Suppressor macrophage (primary cell): ENCODE measurements at places on chromosomes 3 and 15.
A peak's percentile ranks its signal among the peaks of the same experiment; 100 is the strongest.

GRCh38 chr15:38864827-38865581 is 300.4 kb upstream of the RASGRP1 start:
- peak; percentile 36 for DNase-seq

GRCh38 chr3:37885814-37886213 is 24.1 kb downstream of the CTDSPL start:
- no peak for DNase-seq

GRCh38 chr3:9238276-9238675 is 11.2 kb downstream of the SRGAP3 start:
- no peak for DNase-seq

DNA sequence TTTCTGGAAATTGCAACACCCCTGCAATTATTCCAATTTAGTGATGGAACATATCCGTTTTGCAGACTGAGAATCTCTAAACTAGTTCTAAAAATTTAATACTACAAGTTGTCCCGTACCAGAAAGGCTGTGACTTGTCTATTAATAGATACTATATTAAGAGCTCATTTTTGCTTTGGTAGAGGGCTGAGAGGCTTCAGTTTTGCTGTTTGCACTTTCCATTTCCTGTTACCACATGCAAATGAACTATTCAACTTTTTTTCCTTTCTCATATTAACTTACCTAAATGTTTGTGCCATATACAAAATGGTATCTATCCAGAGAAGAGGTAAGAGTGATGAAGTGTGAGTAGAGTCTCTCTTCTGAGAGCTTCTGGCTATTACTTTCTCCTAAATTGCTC is 101.5 kb upstream of the CRBN start:
- no peak for DNase-seq

DNA sequence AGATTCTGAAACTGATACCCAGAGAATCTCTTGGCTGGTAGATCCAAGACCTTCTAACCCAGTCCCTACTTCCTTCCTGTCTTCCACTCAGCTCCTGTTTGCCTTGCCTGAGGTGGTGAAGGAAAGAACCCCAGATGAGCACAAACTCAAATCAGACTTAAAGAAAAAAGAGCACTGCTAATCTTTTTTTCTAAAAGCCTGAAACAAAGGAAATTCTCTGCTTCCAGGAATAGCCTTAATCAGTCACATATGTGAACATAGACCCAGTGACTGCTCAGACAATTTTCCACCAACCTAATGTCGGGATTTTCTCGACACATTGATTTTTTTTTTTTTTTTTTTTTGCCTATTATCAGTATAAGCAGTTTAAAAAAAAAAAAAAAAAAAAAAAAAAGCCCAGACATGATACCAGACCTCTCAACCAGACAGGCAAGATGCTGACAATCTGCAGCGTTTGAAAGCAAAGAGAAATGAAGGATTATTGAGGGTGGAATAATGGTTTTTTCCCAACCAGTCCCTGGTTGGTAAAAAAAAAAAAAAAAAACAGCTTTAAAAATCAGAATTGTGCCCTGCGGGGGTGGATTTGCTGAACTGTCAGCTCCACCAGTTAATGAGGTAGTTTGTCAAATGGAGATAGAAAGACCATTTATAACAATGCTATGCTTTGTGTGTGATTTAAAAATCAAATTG is 256.8 kb upstream of the RARB start:
- DNase-seq, result no peak

DNA sequence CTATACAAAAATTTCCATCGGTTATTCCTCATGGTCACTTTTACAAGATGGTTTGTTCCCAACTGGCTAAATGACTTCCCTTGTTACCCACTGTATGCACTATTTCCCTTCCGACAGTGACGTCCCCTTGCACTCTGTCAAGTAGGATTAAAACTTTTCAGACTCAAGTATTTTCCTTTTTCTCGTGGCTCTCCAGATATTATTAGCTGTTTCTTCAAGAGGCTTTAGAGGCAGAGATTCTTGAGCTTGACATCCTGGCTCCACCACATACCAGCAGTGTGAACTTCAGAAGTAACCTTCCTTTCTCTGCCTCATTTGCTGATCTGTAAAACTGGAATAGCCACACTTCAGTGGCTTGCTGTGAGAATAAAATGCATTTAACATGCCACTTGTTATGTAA is 14.0 kb downstream of the CSNK1G1 start:
- no peak for DNase-seq

GRCh38 chr15:73931441-73931840 is 5.2 kb downstream of the LOXL1 start:
- no peak for DNase-seq

DNA sequence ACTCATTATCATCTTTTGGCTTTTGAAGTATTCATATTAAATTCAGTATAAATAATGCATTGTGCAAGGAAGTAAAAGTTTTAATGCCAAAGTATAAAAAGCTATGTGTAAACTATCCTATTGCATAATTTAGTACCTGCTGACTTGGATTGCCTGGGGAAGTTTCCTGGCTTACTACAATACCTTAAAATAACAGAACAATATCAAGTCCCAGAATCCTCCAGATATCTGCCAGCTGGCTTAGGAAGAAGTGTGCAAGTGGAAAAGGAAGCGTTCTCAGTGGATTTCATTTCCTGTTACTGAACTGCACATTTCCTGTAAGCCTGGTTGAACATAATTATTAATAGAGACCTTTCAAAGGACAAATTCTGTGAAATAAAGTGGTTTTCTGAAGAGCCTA is 236.7 kb downstream of the ADAMTSL3 start:
- no peak for DNase-seq

DNA sequence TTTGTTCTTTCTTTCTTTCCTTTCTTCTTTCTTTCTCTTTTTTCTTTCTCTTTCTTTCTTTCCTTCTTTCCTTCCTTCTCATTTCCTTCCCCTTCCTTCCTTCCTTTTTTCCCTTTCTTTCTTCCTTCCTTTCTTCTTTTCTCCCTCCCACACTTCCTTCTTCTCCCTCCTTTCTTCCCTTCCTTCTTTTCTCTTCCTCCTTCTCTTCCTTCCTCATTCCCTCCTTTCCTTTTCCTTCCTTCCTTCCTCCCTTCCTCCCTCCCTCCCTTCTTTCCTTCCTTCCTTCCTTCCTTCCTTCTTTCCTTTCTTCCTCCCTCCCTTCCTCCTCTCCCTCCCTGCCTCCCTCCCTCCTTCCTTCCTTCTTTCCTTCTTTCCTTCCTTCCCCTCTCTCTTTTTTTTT is 755.7 kb upstream of the GRM7 start:
- no peak for DNase-seq

DNA sequence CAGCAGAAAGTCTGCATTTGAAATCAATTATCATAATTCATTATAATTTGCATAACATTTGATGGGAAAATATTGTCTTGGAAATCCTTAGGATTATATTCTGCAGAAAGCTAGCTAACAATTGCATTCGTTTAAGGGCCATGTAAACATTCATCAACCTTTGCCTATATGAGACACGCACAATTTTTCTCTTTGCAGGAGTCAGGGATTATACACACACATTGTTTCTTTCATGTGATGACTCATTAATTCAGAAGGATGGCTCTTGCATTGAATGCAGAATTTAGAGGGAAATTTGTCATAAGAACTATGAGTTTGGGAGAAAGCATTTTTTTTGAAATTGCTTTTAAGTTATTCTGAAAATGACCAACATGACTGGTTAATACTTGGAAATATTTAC is 844.7 kb downstream of the DIPK2A start:
- DNase-seq, result no peak

DNA sequence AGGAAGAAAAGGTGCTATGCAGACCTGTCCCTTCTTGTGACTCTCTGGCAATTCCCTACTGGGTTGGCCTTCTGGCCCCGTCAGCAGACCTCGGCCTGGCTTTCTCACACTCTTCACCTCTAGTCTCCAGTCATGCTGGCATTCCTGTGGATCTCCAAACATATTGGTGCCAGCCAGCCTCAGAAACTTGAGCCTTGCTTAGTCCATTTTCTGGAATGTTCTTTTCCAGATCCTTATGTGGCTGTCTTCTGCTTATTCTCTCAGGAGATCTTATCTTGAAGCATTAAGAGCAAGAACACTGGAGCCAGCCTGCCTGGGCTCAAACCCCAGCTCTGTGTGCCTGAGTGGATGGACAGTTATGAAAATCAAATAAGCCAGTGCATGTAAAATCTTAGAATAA is 88.2 kb upstream of the NTRK3 start:
- DNase-seq, result no peak

GRCh38 chr3:94935738-94936580 is 873.1 kb downstream of the NSUN3 start:
- DNase-seq, result no peak

DNA sequence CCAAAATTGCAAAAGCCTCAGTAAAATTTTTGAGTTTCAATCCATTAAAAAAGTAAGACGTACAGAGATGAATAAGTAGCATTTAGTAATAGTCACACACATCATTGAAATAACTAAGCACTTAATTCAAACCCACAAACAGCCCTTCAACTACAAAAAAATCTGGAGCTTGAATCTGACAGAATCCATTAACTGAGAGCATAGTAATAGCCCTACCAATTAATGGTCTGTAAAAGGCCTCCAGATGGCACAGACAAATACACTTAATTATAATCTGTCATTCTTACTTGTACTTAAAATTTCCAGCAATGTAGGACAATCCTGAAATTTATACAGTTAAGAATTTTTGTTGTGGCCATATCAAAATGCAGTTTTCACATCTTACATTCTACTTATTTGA is 246.9 kb downstream of the VGLL3 start:
- DNase-seq, result no peak

DNA sequence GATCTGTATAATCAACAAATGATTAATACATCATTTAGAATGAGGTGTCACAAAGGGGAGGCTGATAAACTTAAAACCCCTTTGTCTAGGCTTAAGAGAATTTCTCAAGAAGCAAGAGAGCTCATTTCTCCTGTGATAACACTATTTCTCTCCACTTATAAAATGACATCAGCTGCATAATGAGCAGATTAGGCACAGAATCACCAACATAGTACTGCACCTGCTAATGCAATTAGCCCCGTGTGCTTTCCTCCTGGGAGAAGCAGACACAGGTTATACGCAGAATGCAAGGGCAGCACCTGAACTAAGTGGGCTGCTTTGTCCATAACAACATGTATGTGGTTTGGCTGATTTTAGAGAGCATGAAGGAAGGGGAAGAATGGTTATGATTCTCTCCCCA is 515.3 kb upstream of the CFAP20DC start:
- DNase-seq, result no peak

- DNase-seq, result no peak
Observed at GRCh38 chr3:49674497-49674983, 389 bp downstream of the APEH start.

- DNase-seq, result no peak
Observed at GRCh38 chr3:126352476-126353454, 4.4 kb downstream of the KLF15 start.

GRCh38 chr3:20527368-20527767 is 341.4 kb upstream of the SGO1 start:
- no peak for DNase-seq

GRCh38 chr3:157938154-157938779 is 168.0 kb downstream of the SHOX2 start:
- no peak for DNase-seq

GRCh38 chr3:50417637-50418033 is 58.3 kb upstream of the TMEM115 start:
- no peak for DNase-seq

DNA sequence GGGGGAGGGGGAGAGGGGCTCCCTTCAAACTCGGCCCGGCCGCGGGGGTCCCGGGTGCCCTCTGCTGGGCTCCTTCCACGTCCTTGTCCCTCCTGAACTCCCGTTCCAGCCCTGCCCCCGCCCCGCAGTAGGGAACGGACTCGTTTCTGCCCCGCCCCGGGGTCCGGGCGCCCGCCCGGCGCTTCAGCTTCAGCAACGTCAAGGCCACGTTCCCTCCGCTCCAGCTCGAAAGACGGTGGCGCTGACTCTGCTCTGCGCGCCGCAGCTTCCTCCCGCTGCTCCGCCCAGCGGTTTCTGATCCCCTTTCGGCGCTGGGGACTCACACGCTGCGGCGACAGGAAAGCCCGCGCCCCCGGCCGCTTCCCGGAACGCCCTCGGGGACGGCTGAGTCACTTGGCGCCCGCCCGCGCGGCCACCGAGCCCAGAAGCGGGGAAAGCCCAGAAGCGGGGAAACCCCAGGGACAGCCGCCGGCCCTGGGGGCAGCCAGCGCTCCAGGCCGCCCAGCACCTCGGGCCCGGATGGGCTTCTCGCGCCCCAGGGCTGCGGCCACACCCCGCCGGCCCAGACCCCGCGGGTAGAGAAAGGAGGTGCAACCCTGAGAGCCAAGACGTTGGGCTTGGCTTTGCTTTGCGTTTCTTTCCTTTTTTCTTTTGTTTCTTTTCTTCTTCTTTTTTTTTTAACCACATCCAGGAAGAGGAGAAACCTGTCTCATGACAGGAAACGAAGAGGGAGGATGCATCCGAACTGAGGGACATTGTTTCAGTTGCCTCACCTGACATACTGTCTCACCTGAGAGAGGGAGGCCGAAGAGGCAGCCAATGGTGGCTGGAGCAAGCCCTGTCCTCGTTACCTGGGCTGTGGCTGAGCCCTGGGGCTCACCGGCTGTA is 28.9 kb downstream of the ARHGAP31 start:
- peak; percentile 99 for DNase-seq

DNA sequence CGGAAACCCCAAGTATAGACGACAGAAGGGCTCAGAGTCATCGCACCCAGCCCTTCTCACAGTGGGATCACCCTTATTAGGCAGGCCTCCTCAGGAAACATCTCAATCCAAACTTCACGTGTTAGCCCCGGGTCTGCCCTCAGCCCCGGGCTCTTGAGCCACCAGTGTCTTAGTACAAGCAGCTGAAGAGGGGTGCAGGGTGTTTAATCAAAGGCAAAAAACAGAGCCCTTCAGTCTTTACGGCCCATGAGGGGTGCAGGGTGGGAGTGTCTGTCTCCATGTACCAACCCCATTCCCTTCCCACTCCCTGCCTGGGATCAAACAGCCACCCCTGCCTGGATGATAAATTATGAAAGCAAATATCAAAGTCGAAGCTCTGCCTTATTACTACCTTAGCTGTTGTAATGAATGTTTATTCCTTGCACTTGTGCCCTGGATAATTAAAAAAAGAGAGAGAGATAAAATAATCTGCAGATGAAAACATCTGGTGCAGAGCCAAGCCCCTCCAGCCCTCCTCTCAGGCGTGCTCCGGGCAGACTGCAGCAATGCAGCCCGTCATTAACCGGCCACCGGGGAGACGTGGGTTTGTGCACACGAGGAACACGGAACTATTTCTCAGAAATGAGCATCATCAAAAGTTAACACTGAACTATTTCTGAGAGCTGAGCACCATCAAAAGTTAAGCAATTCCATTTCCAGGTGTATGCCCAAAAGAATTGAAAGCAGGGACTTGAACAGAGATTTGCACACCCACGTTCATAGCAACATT is 64.5 kb downstream of the ADAMTS17 start:
- no peak for DNase-seq

- no peak for DNase-seq
Observed at GRCh38 chr15:80531388-80531787, 127.2 kb downstream of the ARNT2 start.

DNA sequence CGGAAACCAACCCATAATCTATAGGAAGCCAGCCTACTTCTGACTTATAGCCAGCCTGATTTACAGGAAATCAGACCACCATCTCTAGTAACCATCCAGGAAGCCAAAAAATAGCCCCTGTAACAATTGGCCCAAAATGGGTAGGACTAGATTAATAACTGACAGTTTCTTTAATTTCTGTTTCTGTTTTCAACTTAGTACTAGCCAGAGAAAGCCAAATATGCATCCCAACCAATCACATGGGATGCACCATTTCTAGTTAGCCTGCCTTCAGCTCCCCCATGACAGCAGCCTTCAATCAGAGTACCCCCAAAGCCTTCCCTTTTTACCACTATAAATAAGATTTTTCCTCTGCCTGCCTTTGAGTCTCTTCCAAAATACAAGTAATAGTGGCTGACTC is 239.1 kb upstream of the GADL1 start:
- no peak for DNase-seq

- no peak for DNase-seq
Observed at GRCh38 chr3:128382221-128382807, 84.4 kb downstream of the DNAJB8 start.
